ENCODE measurements at places on chromosomes 5 and 9.

DNA sequence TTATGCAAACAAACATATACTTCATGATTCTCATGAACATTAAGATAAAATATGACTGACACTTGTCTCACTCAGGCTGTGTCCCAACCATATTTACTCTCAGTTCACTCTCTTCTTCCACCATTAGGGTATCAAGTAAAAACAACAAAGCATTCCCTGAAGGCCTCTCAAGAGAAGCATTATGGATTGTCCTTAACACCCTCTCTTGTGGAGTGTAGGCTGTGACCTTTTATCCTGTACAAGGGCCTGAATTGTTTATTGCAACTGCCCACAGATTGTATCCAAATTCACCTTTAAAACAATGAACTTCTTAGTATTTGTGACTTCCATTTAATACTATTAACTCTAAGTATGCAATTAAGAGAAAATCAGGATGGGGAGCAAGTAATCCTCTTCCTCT is 78.1 kb downstream of the RICTOR start:
- DNase-seq = no peak

DNA sequence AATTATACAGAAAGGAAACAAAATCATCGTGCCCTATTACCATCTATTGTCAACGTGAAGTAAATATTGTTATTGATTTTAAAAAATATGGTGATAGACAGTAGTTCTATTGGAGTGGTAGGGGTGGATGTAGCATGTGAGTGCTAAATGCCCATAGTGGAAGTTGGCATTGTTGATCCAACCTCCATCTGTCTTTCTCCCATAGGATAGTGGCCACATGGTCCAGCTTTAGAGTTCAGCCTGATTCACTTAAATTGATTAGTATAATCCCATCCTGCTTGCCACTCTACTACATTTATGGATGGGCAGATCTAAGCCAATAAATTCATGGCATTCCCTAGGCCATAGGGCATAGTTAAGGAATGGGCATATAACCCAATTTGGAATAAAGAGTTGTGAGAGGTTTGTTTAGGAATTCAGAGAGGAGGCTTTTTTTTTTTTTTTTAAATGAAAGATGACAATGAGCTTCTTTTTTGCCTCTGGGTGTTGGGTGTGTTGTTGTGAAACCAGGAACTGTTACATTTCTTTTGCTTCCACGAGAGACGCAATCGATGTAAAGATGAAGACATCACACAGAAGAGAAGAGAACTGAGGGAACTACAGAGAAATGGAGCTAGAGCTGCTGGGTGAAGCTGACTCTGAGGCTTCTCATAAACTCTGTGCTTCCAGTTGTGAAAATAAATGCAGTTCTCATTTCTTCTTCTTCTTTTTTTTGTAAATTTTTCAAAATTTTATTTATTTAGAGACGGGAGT is 12.5 kb upstream of the CHD1 start:
- no peak for DNase-seq

DNA sequence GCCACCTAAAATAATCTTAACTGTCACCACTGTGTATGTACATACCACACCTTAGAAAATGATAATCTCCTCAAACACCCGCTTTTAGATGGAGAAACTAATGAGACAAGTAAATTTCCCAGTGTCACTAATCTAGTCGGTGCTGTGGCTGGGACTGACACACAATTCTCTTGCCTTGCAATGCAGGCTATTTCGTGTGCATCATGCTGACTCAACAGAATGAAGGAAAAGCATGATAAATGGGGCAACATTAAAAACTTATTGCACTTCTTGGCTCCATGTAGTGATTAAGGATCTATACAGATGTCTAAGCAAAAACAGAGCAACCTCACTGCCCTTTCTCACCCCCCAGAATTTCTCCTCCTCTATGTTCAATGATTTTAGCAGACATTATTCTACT is 677.9 kb downstream of the DTWD2 start:
- DNase-seq = no peak

- DNase-seq = no peak
Measured at GRCh38 chr5:34551911-34552433, 104.2 kb upstream of the RAI14 start.

GRCh38 chr5:74950836-74951515 is 84.8 kb upstream of the FAM169A start:
- no peak for DNase-seq

DNA sequence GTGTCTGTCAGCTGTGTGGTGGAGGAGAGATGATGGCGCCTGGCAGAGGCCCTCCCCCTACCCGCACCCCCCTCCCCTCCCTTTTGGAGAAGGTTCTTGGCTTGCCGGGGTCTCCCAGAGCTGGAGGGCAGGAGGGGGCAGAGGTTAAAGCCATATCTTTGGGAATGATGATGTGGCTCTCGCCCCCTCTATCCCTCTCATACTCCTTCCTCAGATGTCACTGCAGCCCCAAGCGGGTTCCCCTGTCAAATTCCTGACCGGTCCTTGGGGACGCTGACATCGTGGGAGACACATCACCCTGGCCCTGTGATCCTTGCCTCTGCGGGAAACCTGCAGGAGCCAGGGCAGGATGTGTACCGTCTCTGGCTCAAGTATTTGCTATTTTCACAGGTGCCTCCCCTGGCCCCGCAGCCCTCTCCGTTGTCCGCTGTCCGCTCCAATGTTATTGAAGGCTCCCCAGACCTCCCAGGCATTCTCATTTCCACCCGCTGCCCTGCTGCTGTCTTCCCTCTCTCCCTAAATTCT is 109.5 kb downstream of the FOXD1 start:
- DNase-seq = no peak

DNA sequence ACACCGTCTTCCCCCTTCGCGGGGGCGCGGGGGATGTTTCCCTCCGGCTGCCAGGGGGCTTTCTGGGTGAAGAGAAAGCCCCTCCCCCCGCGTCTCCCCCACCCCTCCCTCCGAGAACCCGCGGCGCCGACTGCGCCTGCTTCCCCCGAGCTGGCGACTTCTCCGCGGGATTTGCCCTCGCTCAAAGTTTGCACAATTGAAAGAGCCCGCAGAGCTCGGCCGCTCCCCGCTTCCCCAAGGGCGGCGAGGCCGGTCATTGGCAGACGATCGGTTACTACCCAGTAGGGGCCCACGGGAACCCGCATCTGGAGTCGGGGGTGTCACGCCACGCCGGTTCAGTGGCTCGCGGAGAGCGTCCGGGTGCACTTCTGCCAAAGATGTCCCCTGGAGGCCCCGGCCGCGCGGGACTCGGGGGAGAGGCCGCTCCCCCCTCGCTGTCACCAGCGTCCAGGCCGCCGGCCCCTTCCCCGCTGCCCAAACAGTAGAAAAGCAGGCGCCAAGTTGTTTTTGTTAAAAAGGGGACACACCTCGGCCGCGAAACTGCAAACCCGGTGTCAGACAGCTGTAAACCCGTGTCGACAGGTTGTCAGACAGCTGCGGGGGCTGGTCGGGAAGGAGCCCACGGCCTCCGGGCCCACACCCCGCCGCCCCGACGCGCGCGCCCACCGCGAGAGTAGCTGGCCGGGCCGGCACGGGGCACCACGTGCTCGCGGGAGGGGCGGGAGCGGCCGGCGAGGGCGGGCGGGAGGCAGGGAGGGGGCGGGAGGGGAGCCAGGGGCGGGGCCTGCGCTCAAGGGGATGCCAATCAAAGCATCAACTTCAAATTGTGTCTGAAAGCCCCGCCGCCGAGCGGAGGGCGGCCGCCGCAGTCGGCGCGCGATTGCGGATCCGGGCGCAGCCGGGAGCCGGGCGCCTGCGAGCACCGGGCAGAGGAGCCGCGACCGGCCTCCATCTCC is at the start of gene IRX1:
Gene IRX1, plus strand, starts transcription at position 827 of the 956 bp plus-strand sequence. CDS start 274 bp downstream, outside the sequence.
- DNase-seq = no peak

- DNase-seq = peak; percentile 87
Measured at GRCh38 chr5:95958310-95959014, 3.2 kb downstream of the ELL2 start.

GRCh38 chr5:149381986-149382338 is 2.9 kb upstream of the IL17B start:
- DNase-seq = peak; percentile 65
